ENCODE measurements at places on chromosomes 16 and 17.

GRCh38 chr17:17871913-17872312, 35.1 kb upstream of the SREBF1 start:
- H3K4me3 ChIP-seq, result no peak overlapping the region
- H3K4me1 ChIP-seq, result peaks cover 69% of the 10 kb centered on the region
- no peak for DNase-seq
- peaks cover 6% of the 10 kb centered on the region for H3K36me3 ChIP-seq
- H3K27me3 ChIP-seq, result no peaks in the 10 kb centered on the region

GRCh38 chr17:55301521-55302406, 37.0 kb downstream of the HLF start:
- H3K4me3 ChIP-seq, result no peak overlapping the region
- H3K36me3 ChIP-seq, result peaks cover 6% of the 10 kb centered on the region
- no peaks in the 10 kb centered on the region for H3K27me3 ChIP-seq
- no peak for DNase-seq
- peak overlapping the region; percentile 27 for H3K27ac ChIP-seq

DNA sequence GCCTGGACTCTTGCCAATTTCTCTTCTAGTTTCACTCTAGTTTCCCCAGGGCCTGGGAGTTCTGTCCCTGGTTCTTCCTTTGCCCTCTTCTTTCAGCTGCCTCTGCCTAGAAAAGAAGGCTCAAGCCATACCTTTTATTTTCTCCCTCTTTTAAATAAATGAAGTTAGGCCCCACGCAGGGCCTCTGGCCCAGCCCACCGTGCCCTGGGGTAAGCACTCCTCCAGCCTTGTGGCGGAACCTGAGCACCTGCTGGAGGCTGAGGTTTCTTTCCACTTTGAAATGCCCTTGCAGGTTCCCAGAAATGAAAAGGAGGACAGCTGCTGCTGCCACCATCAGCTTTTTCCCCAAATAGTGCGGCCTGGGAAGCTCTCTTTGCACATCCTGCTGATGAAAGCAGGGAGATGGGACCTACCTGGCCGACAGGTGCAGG, 139.4 kb downstream of the CCDC182 start:
- peaks cover 26% of the 10 kb centered on the region for H3K4me1 ChIP-seq
- H3K4me3 ChIP-seq, result peak overlapping the region; percentile 39
- H3K27ac ChIP-seq, result peak overlapping the region; percentile 64
- no peaks in the 10 kb centered on the region for H3K27me3 ChIP-seq

DNA sequence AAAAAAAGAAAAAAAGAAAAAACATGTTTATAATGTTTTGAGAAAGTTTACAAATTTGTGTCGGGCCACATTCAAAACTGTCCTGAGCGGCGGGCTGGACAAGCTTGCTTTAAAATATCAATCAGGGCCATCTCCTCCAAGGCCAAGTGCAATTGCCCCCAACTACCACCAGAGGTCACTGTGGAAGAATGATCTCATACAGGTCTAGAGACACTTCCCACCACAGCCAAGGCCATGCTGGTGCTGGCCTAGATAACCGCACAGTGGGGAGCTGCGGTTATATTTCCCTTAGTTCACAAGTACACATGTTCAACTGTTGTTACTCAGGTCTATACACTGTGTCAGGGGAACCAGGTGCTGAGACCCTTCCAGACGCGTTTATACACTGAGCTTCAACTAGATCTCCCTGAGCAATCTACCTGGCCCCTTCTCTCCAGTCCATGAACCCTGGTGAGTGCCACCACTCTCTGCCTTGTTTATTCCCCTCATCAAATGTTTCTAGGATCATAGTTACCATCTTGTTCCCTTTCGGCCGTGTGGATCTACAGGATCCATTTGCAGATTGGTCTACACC, 83.8 kb upstream of the CCL2 start:
- H3K4me1 ChIP-seq, result no peaks in the 10 kb centered on the region
- no peak overlapping the region for H3K27ac ChIP-seq
- H3K27me3 ChIP-seq, result no peaks in the 10 kb centered on the region
- H3K36me3 ChIP-seq, result no peaks in the 10 kb centered on the region
- H3K4me3 ChIP-seq, result no peak overlapping the region

DNA sequence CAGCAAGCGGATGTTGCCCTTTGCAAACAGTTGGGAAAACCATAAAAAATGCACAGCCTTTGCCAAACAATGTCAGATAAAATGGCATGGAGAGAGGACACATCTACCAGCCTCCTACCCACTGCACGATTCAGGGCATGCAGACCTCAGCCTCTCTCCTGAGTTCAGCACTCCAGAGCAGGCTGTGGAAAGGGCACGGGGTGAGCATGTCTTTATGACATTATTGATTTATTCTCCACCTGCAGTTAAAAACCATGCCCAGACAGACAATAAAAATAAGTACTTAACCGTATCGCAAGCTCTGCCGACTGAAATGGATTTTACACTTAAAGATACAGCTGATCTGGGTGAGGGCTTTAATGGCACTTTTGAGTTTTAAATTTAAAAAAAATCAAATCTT, 127.1 kb downstream of the MAF start:
- H3K36me3 ChIP-seq, result no peaks in the 10 kb centered on the region
- no peak for DNase-seq
- no peak overlapping the region for H3K27ac ChIP-seq
- no peaks in the 10 kb centered on the region for H3K27me3 ChIP-seq
- H3K4me1 ChIP-seq, result no peaks in the 10 kb centered on the region

DNA sequence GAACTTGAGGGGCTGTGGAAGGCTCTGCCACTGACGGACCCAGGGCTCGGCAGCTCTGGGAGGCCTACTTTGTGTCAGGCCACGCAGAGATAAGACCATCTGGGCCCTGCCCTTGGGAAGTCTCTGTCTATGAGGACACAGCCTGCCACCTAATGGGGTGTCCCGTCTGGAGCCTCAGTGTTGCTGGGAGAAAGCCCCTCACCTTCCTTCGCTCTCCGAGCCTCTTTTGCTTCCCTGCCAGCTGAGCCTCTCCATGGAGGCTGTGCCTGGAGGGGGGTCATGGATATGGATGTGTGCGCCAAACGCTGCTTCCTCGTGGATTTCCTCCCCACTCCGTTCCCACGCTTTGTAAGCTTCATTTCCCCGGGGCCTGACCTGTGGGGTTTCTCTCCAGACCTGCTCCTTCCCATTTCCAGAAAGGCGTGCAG, 228.8 kb downstream of the SEC14L1 start:
- no peaks in the 10 kb centered on the region for H3K36me3 ChIP-seq
- peaks cover 53% of the 10 kb centered on the region for H3K4me1 ChIP-seq
- no peaks in the 10 kb centered on the region for H3K27me3 ChIP-seq
- H3K27ac ChIP-seq, result peak overlapping the region; percentile 99

All from esophagus muscularis mucosa (tissue), 4 donors.